ENCODE measurements at places on chromosomes 5 and 9.

DNA sequence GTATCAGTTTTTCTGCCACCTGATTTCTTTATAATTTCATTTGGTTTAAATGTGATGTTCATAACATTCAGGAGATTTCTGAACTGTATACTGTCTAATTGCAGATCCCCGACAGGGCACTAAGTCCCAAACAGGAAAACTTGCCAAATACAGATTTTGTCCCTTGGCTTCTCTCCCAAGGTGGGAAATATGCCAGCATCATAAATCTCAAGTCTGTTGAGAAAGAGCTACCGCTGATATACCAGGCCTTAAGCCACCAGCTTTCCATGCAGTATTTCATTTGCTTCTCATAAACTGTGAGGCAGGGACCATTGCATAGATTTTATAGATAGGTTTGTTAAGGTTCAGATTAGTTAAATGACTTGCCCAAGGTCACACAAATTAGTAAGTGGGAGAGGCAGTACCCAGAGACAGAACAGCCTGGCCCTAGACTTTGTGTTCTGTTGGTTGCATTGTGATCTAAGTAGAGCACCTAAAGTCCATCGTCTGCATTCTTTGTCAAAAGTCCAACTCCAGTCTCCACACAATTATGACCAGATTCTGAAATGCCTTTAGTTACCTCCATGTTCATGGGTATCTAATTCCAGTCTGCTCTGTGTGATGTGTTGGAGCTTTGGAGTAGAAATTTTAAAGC lies 16.2 kb downstream of the GPR21 start:
- no peak for DNase-seq

- DNase-seq, result no peak
These were observed 3.5 kb downstream of the GZMK start for GRCh38 chr5:55027595-55027994.

GRCh38 chr9:135306699-135307098 lies 172.9 kb upstream of the PPP1R26 start:
- no peak for DNase-seq

- DNase-seq, result no peak
These were observed 86.0 kb downstream of the TRPC7 start for GRCh38 chr5:136279314-136279713.

- no peak for DNase-seq
These were observed 36.1 kb upstream of the MYOT start for GRCh38 chr5:137831526-137831925.

- DNase-seq, result no peak
These were observed 50.8 kb downstream of the ADAMTS12 start for GRCh38 chr5:33840927-33841547.

- DNase-seq, result no peak
These were observed 48.5 kb downstream of the GDNF start for GRCh38 chr5:37791321-37791720.

GRCh38 chr5:151037561-151038411 lies 17.4 kb downstream of the GPX3 start:
- DNase-seq, result no peak

DNA sequence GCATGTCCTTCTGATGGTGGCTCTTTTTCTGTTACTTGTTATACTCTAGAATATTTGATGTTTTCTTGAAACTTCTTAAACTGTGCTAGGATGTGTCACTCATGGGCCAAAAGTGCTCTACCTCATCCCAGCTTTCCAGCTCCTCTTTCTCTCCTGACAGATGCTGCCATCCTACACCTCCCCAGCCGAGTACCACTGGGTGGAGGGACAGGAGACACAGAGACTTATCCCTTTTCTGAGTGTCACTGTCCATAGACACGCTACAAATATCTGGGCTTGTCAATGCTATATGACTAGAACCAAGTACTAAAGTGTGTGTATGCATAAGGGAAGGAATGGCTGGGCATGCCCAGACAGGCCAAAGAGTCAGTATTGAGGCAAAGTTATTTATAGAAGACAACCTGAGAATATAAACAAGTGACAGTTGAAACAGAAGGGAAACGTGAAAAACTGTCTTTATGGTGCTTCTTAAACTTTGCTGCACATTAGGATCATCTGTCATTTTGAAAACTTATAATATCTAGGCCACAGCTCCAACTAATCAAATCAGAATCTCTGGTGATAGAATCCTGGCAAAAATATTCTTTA lies 188.0 kb downstream of the CARTPT start:
- DNase-seq, result no peak

- DNase-seq, result no peak
These were observed 45.3 kb downstream of the CWC27 start for GRCh38 chr5:64814073-64814472.

GRCh38 chr5:54624805-54625568 lies 107.4 kb downstream of the SNX18 start:
- DNase-seq, result peak; percentile 85

- DNase-seq, result no peak
These were observed 295.6 kb upstream of the MEF2C start for GRCh38 chr5:89178541-89178940.

GRCh38 chr5:54717870-54718269 lies 200.3 kb downstream of the SNX18 start:
- no peak for DNase-seq

DNA sequence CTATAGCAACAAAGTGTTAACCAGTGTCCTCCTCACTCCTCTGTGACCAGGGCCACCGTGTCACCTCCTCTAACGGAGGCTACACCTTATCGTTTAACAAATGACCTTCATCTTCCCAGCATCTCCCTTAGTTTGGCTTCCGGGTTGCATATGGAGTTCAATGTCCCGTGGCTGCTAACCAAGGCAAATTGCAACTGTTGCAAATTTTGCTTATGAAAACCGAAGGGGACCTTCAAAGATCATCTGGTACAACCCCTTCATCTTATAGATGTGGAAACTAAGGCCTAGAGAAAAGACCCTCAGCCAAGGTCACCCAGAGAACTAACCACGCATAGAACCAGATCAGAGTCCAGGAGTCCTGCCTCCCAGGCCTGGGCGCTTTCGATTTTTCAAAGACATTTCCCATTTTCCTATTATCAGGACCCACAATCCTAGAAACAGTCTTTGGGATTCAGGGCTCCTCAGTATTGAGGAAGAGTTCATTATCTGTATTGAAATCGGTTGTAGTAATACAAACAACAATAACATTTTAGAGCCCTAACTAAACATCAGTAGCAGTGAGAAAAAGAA lies 1.4 kb downstream of the PRELID2 start:
- DNase-seq, result no peak

- no peak for DNase-seq
These were observed 169.0 kb downstream of the IRX2 start for GRCh38 chr5:2582507-2582906.

DNA sequence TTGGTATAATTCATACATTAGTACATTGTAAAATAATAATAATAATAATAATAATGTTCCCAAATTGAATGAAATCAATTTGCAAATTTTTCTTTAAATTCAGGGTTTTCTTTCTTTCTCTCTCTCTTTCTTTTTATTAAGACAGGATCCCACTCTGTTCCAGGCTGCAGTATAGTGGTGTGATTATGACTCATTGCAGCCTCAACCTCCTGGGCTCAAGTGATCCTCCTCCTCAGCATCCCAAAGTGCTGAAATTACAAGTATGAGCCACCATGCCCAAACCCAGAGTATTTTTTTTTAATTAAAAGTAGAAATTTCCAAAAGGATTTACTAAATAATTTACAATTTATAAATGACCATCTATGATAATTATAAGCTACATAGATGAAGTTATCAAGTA lies 117.7 kb downstream of the HOMER1 start:
- DNase-seq, result no peak

DNA sequence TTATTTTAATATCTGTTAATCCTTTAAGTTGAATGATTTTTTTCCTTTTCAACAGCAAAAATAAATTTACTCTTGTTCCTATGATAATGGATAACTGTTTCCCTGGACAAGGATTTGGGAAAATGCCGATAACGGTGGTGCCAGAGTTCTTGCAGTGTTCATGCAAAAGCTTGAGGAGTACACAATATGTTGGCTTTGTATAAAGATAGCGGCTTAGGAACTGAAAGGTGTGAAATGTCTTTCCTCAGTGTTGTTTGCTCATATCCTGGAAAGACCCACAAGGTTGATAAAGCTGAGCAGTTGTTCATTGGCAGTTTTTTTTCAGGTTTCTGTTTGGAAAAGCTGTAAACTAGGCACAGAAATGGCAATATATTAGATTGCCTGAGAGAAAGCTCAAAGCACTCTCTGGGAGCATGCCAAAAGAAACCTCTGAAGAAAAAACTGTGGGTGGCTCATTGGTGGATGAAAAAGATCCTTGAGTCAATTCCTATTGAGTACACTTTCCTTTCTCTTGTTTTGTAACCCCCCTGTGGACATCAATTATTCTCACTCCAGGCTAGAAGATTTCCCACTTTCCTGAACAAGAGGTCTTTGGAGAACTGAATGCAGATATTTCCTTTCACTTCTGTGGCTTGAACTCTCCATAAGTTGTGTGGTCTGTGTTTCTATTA lies 117.2 kb upstream of the RGMB start:
- DNase-seq, result no peak

GRCh38 chr5:878125-878524 lies 14.5 kb downstream of the BRD9 start:
- no peak for DNase-seq

- DNase-seq, result no peak
These were observed 65.4 kb upstream of the STK32A start for GRCh38 chr5:147169399-147169798.

DNA sequence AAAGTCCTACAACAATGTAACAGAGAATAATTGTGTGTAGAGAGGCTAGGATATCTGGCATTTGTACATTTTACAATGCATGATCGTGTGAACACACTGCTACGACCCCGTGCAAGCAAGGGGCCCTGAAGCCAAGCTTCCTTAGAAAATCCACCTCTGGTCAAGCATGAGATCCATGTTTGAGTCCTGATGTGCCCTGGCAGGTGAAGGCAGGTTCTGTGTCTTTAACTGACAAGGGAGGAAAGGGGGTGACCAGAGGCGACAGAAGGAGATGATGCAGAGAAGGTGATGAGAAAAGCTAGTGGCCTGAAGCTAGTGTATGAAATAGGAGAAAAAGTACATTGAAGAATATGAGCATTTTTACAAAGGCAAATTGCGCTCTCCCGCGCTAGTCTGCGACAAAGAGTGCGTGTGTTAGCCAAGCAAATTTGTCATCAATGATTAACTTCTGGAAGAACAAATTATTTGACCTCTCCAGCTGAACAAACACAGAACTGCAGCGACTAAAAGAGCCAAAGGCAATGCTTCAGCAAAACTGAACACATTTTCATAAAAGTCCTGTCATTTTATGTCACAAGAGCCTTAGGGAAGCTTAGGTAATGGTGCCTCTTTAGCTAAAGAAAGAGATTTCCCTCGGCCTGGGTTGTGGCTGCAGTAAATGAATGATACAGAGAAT lies 101.7 kb upstream of the DAPK1 start:
- no peak for DNase-seq

DNA sequence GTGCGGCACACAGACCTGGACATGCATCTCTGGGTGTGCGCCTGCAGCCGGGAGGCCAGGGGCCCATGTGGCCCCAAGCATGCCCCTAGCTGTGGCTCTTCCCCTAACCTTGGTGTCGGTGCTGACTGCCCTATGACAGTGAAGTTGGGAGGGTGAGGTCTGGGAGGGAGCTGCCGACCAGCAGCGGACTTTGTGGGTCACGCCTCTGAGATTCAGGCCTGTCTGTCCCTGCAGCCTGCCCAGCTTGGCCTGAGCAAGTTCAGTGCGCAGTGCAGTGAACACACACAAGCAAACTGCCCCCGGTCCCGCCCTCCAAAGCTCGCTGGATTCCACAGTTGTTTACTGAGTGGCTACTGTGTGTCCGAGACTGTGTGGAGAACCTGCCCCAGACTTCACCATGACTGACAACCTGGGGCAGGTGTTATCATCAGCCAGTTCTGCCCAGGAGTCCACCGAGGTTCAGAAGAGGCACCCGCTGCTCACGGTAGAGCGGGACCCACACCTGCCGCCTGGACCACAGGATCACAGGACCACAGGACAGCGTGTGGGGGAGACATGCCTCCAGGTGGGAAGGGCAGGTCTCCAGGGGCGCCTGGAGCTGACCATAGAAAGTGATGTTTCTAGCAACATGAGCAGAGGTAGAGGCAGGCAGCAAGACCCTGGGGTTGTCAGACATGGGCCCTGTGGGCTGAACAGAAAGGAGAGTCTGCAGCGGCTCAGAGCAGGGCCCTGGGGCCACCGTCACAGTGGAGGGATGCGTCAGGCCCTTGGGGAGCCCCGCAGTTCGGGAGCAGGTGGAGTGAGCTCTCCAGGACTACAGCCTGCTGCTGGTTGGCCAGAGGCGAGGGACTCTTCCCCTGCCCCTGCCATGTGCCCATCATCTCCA lies 105.1 kb downstream of the PHF2 start:
- DNase-seq, result no peak

DNA sequence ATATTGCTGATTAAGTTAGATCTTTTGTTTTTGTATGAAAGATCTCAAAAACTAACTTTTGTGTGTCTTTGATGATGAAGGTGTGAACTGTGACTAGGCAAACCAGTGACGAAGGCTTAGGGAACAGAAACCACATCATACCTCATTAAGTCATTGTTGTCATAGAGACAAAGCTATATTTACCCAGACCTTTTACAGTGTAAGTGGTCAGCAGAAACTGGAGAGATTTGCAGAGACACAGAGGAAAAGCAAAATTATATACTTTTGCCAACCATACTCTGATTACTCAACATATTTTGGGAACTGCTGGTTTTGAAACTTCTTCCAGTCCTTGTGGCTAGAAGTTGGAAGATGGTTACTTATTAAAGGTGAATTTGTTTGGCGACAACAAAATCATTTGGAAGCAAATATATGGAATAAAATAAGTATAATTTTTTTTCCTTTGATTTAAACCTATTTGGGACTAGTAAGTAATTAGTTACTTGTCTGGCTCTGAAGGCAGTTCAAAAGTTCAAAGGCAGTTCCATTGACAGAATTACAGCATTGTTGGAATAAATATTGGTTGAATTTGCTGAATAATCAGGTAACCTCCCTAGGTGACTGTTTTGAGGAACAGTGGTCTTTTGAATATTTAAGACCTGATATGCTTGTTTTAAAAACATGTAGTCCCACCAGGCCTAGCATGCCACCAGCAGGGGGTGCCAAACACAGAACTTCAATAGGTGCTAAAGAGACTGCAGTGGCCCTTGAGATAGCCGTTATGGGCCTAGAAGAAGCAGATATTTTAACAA lies 103.8 kb downstream of the RPS23 start:
- peak; percentile 75 for DNase-seq

- DNase-seq, result peak; percentile 57
These were observed 185.9 kb downstream of the ERCC6L2 start for GRCh38 chr9:96061293-96061987.

- DNase-seq, result no peak
These were observed 63.7 kb downstream of the GLIS3 start for GRCh38 chr9:4235871-4236804.

DNA sequence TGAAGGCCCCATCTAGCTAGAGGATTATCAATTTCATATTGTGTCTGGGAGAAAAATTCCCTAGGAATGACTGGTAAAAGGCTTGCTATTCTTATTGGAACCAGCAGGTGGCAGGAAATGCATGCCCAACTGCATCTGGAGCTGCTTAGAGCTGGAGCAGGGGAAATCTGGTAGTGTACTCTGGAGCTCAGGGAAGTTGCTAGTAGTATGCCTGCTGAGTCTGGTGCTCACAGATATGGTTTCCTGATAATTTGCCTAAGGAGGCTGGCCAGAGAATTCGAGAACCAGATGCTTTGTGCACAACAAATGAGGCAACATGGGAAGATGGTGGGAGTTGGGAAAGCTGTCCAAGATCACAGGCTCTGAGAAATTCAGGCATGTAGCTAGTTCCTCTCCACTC lies 53.7 kb downstream of the G3BP1 start:
- peak; percentile 55 for DNase-seq

Measured in NB4 (cell line).